ENCODE measurements at places on chromosomes 16 and 17.

GRCh38 chr17:6212766-6213165 lies 142.6 kb downstream of the WSCD1 start:
- DNase-seq = no peak

DNA sequence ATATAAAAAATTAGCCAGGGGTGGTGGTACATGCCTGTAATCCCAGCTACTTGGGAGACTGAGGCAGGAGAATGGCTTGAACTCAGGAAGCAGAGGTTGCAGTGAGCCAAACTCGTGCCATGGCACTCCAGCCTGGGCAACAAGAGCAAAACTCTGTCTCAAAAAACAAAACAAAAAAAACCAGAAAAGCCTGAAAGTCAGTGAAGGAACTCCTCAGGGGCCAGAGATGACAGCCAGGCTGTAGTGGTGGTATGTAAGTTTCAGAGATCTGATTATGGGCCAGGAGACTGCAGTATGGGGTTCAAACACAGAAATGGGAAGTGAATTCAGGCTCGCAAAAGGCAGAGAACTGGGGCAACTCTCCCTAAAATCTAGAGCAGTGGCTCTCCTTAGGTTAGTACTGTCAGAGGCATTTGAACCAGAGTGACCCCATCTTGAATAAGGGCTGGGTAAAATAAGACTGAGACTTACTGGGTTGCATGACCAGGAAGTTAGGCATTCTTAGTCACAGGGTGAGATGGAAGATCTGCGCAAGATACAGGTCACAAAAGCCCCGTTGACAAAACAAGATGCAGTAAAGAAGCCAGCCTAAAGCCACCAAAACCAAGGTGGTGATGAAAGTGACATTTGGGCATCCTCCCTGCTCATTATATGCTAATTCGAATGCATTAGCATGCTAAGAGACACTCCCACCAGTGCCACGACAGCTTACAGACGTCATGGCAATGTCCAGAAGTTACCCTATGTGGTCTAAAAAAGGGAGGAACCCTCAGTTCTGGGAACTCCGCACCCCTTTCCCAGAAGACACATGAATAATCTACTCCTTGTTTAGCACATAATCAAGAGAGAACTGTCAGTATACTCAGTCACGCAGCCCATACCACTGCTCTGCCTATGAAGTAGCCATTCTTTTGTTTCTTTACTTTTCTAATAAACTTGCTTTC lies 120.2 kb upstream of the XYLT1 start:
- no peak for DNase-seq

DNA sequence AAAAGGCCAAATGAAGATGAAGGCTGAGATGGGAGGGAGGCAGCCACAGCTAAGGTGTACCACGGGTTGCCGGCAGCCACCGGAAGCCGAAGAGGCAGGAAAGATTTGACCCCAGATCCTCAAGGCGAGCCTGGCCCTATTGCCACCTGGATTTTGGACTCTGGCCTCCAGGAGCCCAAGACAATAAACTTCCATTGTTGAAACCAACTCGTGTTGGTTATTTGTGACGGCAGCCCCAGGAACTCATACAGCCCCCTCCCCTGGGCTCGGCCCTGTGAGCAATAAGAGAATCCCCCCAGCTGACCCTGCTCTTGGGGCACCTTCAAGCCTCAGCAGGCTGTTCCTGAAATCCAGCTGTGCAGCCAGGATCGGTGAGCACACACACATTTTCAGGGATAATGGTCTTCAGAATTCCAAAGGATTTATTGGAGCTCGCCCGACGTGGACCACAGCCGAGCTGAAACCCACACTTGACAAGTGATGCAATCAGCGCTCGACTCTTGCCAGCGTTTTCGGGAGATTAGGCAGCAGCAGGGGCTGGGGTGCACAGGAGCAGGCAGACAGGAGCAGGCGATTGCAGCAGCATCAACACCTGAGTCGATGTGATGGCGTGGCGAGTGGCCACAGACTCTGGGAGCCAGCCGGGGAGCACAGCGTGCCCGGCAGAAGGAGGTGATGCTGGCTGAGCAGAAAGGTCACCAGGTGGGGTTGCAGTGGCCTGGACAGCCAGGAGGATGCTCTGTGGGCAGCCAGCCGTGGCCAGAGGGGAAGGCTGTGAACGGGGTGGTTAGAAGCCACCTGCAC lies 22.4 kb upstream of the CBX4 start:
- DNase-seq = no peak

DNA sequence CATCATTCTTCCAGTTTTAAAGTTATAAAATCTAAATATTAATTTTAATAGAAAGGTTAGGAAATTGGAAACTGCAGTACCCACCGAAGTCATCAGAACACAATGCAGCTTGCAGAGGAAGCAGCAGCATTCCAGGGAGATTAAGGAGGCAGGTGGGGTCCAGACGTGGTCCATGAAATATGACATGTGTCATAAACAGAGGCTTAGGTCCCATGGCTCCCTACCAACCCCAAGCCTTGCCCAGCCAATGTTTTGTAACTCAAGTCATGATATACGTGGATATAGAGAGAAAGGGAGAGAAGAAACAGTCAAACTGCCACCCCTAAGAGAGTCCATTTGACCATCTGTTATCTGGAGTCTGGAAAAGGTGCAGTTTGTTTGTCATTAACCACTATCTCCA lies 670.0 kb downstream of the TOX3 start:
- DNase-seq = no peak

DNA sequence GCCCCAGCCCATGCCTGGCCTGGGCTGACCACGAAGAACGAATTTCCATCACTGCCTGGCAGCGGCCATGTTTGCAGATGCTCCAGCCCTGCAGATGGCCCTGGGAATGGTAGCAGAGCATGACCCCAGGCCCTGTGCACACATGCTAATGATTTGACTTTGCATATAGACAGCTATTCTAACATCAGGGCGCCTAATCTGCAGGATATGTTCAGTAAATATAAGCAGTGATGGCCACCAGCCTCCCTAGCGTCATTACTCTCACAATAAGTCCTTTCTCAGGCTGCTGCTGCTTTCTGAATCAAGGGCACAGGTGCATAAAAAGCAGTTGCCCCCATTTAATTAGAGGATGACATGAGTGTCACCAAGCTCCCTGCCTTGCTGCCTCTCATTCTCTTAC lies 24.2 kb downstream of the DNAH9 start:
- DNase-seq = no peak

GRCh38 chr17:63987221-63988126 lies 10.7 kb upstream of the PRR29 start:
- DNase-seq = no peak

DNA sequence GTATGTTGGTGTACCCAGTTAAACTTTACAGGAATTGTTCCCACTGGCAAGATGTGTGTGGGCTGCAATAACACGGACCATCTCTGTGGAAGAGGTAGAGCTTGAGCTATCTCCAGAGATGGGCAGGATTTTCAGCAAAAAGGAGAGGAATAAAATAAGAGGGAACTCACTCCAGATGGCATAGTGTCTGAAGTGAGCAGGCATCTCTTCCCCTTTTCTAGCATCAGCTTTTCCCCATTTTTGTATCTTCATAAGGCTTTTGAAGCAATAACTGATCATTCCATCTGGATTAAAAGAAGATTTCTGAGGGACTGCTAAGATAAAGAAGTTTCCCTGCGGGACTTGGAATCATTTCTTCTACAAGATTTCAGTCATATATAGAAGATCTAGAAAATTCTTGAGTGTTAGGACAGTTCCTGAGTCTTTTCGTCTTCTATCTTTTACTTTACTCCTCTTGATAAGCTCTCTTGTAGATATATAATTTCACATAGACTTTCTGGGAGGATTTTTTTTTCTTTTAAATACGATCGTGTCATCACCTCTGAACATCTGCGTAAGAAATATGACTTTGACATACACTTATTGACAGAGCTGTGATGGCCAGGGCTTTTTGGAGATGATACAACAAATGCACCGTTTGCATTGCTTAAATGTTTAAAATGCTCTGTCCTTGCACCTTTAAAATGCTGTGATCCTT lies 2.1 kb downstream of the CPD start:
- no peak for DNase-seq

GRCh38 chr17:80005360-80006338 lies 30.0 kb downstream of the TBC1D16 start:
- peak; percentile 42 for DNase-seq
